Cerebellum (tissue), 4 donors: ENCODE measurements at places on chromosomes 1 and 21.

DNA sequence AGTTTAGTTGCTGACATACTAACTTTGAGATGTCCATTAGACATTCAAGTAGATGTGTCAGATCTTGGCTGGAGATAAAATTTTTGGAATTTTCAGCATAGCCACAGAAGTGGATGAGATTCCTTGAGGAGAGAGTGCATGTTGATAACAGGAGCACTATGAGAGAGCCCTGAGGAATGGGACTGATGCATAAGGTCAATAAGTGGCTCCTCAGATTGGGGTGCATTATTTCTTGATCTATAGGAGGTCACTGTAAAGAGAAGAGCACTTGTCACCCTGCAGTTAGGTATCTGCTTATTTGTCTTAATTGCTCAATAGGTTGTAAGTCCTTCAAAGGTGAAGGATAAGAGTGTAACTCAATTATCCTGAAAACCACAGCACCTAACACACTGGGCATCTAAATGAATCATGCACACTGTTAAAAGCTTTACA is 52.0 kb upstream of the TACSTD2 start:
- DNase-seq = no peak

DNA sequence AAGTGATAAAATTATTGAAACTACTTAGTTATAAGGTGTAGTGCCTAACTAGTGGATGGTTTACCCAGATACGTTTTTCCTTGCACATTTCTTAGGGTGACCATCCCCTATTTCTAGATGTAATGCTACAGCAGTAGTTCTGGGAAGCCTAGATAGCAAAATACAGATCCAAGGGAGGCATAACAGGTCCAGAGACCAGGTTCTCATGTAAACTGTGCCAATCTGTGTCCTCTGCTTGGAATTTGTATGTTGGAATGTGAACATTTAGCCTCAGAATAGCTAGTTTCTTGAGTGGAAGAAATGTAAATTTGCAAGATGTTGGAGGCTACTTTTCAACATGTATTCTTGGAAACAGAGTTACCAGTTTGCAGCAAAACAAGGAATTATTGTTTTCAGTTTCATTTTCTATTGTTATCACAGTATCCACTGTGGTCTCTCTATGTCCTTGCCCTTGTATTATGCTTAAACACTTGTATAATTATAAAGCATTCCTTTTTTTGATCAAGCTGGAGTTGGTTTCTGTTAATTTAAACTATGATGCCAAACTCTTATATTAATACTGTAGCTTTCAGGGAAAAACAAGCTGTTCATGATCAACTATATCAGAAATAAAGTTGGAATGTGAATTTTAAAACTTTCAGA is 102.0 kb upstream of the BRINP3 start:
- DNase-seq = no peak

GRCh38 chr1:181391301-181391900 is 91.9 kb upstream of the CACNA1E start:
- DNase-seq = no peak

- DNase-seq = no peak
Observed at GRCh38 chr1:8653878-8654277, 163.6 kb downstream of the RERE start.
